Effector memory CD4-positive, alpha-beta T cell (primary cell): ENCODE measurements at places on chromosomes 3 and 15.

GRCh38 chr3:186935133-186935532, 4.8 kb downstream of the ST6GAL1 start:
- no peak for DNase-seq

DNA sequence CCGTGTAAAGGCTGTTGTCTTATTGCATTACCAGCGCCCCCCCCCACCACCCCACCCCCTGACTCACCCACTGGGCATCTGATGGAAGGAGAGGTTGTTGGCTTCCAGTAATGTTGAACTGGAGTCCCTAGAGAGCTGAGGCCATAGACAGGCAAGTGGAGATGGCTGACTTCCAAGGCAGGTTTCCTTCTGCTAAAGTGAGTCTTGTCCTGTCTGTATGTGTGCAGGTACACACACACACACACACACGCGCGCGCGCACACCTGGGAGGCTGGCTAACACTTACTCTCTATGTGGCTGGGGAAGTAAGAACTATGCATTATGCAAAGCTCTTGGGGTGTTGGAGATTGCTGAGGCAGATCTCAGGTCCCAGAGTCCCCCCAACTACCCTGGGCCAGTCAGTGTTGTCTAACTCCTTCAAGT, 1.6 kb upstream of the KY start:
- no peak for DNase-seq

GRCh38 chr3:168622795-168623194, 527.1 kb upstream of the GOLIM4 start:
- DNase-seq = no peak

DNA sequence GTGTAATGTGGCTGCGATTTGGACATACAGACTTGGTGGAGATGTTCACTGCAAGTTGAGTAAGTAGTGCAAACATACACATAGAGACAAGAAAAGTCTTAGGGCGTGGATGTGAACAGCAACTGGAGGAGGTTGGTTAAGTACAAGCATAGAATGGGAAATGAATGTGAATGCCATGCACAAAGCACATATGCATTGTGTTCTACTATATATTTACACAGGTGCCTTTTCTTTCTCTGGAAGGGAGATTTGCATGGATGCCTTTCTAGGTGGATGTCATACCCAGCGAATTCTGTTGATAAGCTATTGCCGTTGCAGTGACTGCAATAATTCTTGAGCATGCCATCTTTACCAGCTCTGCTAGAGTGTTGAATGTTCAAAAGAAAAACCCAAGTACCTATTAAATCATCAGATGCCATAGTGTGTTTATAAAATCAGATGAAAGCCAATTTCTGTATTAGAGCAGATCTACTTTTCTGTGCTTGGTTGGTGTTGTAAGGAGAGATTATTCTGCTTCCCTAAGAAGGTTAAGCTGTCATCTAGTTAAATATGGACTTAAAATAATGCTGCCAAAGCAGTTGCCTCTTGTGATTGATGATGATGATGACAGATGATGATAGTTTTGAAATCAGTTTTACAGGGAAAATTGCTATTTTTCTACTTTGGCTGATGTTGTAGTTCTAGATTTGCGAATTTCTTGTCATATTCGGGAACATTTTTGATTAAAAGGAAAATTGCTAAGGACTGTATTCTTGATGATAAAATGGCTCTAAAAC, 148.4 kb downstream of the CNTN4 start:
- no peak for DNase-seq

DNA sequence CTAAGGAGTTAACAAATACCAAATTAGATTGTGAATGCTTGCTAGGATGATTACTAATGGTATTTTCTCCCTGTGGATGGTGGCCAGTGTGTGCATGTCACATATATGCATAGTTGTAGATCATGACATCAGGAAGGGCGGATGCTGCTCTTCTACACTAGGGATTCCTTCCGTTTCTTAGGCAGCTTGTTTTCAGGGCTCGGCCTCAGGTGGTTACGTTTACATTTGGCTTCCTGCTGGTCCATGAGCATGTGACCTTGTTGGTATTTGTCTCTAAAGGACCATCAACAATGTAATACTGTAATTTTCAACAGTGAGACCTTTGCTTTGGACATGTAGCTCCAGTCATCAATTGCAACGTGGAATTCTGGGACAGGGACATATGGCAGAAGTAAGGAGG, 221.4 kb downstream of the NR1D2 start:
- DNase-seq = no peak

DNA sequence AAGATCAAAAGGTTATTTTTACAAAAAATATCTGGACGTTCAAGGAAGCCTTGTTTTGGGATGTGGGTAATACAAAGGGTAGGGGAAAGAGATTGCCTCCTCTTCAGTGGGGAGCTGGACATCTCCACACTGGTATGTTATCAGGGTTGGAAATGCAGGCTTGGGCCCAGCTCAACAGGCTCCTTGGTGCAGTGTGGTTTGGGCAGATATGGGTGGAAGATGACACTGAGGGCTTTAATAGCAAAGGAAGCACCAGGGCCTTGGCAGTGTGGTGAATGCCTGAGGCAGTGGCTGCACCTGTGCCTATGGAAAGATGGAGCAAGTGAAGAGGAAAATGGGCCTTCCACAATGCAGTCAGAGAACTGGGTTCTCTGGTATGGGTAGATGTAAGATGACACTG, 11.2 kb upstream of the MED12L start:
- no peak for DNase-seq

GRCh38 chr15:79903144-79903543, 6.3 kb upstream of the MTHFS start:
- no peak for DNase-seq

GRCh38 chr3:115652738-115653137, 29.4 kb downstream of the GAP43 start:
- DNase-seq = no peak

GRCh38 chr3:112293368-112294321, at the start of gene SLC9C1:
TSS of gene SLC9C1 (minus strand) at chr3:112294216. CDS start at chr3:112286791, 7,425 bp downstream.
- DNase-seq = no peak

- DNase-seq = no peak
These were observed 219.7 kb upstream of the LINGO1 start for GRCh38 chr15:77852241-77853007.
